IPS DF 6.9 (cell line): ENCODE measurements at places on chromosomes 7 and 10.

GRCh38 chr10:113825791-113826190 is 28.1 kb downstream of the DCLRE1A start:
- no peak for DNase-seq

DNA sequence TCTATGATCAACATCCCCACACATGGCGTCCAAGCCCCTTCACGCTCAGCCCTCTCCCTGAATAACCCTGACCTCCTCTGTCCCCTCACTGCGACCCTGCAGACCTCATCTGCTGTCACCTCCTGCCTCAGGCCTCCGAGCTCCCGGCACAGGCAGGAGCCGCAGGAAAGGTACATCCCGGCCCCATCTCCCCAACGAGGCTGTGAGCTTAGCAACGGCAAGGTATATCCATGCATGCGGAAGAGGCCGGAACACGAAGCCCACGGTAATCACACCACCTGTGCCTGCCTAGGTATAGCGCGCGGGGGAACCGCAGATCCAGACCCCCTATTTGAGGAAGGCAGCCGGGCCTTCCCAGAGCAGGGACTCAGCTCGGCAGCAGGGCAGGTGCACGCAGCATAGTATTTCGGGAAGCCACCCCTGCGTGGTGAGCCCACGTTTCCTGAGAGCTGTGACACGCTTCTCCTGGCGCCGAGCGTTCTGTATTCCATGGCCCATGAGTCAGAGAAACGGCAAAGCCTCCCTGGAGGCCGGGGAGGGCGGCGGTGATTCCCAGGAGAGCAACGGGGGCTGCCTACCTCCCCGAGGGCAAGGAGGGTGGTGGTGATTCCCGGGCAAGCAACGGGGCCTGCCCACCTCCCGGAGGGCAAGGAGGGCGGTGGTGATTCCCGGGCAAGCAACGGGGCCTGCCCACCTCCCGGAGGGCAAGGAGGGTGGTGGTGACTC is 50.1 kb upstream of the DNAAF5 start:
- DNase-seq: no peak

DNA sequence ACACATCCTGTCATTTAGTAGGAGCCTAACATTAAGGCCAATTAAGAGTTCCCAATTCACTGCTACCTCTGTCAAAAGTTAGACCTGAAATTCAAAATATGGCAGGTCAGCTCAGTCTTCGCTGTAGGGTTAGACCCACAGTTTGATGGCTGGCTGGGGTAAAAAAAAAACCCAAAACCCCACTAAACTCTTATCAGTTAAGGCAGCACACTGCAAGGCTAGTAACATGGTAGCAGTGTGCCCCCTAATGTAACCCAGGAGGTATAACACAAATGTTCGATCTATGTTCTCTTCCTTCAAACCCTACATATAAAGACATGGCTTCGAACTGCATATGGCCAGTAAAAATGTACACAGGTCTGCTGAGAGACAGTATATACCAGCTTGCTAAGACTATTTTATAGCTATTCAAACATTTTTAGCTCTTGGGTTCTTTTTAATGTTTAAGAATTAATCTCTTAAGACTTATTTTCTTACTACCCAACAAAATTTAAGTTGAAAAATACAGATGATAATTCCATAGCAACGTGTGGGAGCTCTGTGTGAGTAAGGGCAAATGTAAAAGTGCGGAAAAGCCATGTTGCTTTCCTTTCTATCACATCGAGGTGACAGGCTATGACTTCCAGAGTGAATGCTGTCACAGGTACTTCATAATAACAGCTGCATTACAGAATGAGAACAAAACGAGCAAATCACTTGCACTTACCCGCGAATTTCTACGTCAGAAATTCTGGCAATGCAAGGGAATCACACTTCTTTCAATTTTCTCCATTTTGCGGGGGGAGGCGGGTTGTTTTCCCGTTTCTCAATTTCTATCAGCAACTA is 168.4 kb upstream of the IMMP2L start:
- DNase-seq: peak; percentile 37

GRCh38 chr7:157930441-157930840 is 593.6 kb downstream of the DNAJB6 start:
- no peak for DNase-seq

- DNase-seq: no peak
Observed at GRCh38 chr10:81909453-81909852, 34.5 kb downstream of the NRG3 start.

DNA sequence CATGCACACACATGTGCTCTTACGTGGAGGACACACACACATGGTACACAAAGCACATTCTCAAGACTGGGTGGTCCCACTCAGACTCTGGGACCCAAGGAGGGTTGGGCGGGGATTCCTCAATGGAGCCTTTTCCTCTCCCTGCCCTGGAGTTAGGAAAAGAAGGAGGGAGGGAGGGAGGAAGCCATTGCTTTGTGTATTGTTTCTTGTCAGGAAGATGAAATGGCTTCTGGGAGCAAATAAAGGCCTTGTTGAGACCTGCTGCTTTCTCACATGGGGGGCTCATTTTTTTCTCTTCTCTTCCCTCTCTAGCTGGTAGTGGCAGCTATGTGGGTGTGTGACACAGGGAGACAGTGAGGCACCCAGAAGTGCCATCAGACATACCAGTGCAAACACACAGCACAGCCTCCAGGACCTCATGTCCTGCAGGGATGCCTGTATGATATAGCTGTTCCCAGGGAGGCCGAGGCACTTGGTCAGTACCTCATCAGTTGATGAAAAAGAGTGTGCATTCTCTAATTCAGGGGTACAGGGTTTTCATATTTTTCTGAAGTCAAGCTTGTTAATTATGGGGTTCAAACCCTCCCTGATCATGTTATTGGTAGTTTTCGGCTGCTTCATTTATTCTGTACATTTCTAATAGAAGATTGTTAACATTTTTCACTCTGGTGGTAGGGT is 5.7 kb downstream of the AQP1 start:
- DNase-seq: no peak

DNA sequence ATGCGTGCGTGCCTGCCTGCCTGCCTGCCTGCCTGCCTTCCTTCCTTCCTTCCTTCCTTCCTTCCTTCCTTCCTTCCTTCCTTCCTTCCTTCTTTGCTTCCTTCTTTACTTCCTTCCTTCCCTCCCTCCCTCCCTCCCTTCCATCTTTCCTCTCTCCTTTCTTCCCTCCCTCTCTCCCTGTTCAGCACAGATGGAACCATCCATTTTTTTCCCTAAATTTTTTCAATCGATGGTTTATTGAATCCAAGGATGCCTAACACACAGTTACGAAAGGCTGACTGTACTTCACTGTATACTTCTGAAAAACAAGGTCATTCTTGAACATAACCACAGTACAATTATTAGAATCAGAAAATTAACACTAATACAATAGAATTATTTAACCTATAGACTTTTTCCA is 53.8 kb downstream of the ABCA13 start:
- no peak for DNase-seq

GRCh38 chr7:37068038-37068437 is 343.7 kb upstream of the AOAH start:
- DNase-seq: no peak

DNA sequence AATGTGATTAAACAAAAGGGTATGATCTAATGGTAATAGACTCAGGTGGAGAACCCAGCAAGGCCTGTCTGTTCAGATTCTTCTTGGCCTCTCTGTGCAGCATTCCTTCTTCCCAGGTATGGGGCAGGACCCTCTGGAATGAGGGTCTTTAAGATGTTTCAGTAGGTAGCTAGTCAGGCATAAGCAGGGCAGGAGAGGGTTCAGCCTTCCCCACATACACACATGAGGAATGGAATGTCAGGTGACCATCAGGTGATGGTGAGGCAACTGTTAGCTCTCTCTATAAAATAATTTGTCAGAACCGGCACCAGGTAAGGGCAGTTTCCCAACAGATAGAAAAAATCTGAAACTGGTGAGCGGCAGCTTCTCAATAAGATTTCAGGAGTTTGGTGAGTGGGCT is 222.3 kb upstream of the PHYHIPL start:
- DNase-seq: no peak

DNA sequence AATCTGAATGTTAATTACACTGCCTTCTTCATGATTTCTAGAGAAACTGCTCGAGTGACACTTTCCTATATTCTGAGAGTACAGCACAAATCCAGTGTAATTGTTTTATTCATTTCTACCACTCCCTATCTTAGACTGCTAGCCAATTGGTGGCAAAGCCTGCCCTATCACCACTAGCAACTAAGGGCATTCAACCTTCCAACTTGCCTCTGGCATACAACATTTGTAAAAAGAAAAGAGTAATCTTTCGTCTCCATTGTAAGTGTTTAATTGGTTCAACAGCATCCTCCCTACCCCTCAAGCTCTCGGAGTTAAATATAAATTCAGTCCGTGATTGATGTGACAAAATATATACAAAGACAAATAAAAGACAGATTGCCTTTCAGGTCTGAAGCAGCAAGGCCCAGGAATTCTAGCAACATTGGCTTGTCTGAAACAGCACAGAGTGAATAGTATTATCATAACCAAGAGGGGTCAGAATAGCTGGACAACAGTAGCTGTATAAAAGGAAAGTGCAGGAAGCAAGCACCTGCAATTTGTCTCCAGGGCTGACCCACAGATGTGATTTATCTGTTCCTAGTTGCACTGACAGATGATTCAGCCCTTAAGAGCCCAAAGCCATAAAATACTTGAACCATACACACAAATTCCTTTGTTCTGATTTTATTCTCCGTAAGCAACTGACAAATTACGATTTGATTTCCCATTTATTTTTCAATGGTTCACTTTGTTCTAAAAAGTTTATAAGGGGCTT is 47.6 kb upstream of the ANKRD1 start:
- DNase-seq: no peak

DNA sequence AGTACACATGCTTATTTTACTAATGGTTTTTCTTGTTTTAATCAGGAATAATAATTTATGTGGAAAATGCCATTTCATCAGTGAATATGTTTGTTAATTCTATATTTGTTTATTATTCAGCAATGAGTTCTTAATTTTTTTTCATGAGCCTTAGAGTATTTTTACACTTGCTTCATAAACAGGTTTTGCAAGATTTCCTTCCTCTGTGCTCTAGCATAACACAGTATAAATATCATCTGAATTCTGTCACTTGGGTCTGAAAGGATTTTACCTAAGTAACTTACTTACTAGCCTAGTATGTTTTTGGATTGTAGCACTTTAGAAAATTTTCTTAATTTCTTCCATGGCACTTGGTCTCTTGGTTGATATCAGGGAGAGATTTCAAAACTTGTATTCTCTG is 45.8 kb downstream of the GLCCI1 start:
- no peak for DNase-seq

DNA sequence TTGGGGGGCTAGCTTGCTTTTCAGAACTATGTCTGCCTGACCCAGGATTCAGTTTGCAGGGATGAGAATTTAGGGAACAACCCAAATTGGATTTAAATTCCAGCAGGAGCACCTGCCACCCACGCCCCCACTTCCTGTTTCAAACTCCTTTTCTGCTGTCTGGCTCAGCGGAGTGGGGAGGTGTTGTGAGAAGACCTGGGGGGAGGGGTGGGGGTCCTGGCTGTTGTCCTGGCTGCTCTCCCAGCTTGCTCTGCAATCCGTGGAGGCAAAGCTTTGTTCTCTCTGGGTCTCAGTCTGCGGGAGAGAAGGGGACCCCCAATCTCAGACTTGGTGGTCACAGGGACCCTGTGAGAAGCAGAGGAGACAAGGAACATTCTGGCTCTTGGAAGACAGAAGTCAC is 799 bp downstream of the KCNK18 start:
- DNase-seq: no peak

- no peak for DNase-seq
Observed at GRCh38 chr7:28432105-28432504, 19.8 kb downstream of the CREB5 start.

DNA sequence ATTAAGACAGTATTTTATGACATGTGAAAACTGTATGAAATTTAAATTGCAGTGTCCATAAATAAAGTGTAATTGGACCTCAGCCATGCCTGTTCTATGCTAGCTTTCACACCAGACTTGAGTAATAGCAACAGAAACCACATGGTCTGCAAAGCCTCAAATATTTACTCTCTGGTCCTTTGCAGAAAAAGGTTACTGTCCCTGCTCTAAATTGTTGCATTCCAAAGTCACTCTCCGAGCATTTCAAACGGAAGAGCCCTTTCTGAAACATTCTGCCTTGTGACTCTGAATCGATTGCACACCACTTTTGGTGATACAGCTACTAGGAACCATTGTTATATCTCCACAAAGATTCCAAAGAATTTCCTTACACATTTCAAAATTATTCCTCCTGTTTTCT is 81.0 kb upstream of the STK17A start:
- DNase-seq: no peak

DNA sequence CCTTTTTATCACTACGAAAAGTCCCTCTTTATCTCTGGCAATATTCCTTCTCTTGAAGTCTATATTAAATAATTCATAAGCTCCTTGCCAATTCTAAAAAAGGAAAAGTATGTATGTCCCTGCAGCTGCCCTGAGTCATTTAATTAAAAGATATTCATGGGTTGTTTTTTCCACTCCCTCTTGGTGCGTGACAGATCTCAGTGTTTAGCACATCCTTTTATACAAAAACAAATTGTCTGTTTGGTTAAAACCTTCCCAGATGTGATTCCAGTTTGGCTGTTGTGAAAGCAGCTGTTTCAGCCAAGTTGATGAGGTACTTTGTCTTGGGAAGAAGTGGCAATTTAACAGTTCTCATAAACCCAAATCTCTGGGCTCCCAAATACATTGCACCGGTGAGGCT is 33.8 kb upstream of the PRLHR start:
- DNase-seq: no peak

DNA sequence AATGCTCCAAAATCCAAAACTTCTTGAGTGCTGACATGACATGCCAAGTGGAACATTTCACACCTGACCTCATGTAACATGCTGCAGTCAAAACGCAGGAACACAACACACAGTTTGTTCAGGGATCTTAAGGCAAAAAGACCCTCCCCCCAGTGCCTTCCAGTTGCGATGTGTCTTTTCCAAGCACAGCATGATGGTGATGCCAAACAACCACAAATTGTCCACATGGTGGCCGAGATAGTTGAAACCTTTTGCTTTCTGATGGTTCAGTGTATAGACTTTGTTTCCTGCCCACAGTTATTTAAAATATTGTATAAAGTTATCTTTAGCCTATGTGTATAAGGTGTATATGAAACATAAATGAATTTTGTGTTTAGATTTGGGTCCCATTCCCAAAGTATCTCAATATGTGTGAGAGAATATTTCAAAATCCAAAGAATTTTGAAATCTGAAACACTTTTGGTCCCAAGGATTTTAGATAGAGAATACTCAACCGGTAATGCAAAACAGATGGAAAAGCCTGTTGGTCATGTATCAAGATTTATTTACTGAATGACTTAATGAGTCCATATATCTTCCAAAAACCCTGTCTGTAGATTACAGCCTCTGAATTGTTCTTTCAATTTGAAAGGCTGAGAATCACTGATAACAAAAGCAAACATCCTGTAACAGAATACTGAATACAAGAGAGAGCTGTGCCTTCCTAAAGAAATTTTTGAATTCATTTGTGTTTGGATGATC is 93.4 kb upstream of the OIT3 start:
- DNase-seq: no peak

DNA sequence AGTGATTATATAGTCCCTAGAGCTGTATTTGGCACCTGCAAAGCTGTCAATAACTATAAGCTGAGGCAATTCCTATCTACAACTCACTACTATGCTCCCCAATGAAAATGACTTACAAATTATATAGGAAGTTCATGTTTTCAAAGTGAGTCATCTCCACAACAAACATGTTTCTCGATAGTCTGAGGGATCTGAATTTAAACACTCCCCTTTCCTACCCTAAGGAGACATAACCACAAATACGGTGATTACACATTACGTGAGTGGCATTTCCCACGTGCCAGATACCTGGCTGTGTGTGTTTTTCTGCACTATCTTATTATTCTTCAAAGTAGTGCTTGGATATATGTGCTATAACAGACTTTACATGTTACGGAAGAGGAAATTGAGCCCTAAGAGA is 122.5 kb upstream of the C1QL3 start:
- DNase-seq: no peak
